Calu3 (cell line): ENCODE measurements at places on chromosomes 3 and 15. TPM values are rescaled to one million over a fixed set of nuclear protein-coding genes. Genes with fewer than 3 reads are reported as not detected.
A peak's percentile ranks its signal among the peaks of the same experiment; 100 is the strongest.

The GOLGA6L7 gene
- total RNA-seq = not detected in 2 replicates

The PLS1 gene
- 155 and 165 TPM in 2 replicates for total RNA-seq

The ADGRG7 gene
- total RNA-seq = 1.2 and 1.4 TPM in 2 replicates

The TNFAIP8L3 gene
- not detected in 2 replicates for total RNA-seq

The C3orf49 gene
- total RNA-seq = not detected in 2 replicates

The GOLGA8H gene
- total RNA-seq = 0.27 TPM in 1 of 2 replicates, not detected in the other

The EIF3J gene
- 72.5 and 86.5 TPM in 2 replicates for total RNA-seq

The SMCO1 gene
- not detected in 2 replicates for total RNA-seq

The EHHADH gene
- 20.1 and 24.3 TPM in 2 replicates for total RNA-seq

DNA sequence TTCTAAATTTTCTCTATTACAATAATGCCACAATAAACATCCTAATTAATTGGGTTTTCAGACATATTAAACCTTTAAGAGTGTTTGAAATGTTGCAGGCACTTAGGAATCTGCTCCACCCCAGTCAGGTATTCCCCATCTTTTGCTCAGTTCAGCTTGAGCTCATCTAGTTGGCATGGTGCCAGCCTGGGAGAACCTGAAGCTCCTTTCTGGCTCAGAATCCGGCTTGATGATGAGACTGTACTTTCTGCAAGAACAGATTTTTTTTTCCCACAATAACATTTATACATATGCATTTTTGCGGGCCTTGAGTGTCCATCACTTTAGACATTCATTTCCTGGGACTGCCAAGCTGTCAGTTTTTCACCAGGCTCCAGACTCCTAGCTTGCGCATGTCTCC is 7.7 kb upstream of the OXSR1 start:
- no peak overlapping the region for H3K27ac ChIP-seq
- H3K4me1 ChIP-seq = peaks cover 15% of the 10 kb centered on the region
- H3K4me3 ChIP-seq = no peak overlapping the region

- no peaks in the 10 kb centered on the region for H3K36me3 ChIP-seq
- no peak overlapping the region for H3K27ac ChIP-seq
- no peak overlapping the region for H3K4me3 ChIP-seq
- H3K4me1 ChIP-seq = no peaks in the 10 kb centered on the region
- no peak for DNase-seq
- peaks cover 44% of the 10 kb centered on the region for H3K27me3 ChIP-seq
These were observed 53.4 kb downstream of the SIDT1 start for GRCh38 chr3:113585720-113586119.

DNA sequence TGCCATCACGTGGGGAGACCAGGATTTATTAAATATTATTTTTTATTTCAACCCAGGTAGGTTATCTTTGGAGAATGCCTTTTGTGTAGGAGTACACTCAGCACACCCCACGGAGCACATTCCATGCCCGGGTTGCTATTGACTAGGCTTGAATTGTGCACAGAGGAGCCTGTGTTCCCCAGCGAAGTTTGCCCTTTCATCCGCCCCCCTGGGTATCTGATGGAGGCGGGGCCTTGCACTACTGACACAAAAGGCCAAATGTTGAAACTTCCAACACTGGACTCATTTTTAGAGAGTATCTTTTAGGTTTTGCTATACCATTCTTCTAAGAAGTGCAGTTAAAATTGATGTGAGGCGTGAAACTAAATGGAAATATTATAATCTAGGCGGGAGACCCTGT is 39.3 kb upstream of the PPP4R2 start:
- H3K36me3 ChIP-seq = no peaks in the 10 kb centered on the region
- H3K27me3 ChIP-seq = no peaks in the 10 kb centered on the region
- no peak overlapping the region for H3K27ac ChIP-seq
- no peak overlapping the region for H3K4me3 ChIP-seq
- peaks cover 18% of the 10 kb centered on the region for H3K4me1 ChIP-seq

DNA sequence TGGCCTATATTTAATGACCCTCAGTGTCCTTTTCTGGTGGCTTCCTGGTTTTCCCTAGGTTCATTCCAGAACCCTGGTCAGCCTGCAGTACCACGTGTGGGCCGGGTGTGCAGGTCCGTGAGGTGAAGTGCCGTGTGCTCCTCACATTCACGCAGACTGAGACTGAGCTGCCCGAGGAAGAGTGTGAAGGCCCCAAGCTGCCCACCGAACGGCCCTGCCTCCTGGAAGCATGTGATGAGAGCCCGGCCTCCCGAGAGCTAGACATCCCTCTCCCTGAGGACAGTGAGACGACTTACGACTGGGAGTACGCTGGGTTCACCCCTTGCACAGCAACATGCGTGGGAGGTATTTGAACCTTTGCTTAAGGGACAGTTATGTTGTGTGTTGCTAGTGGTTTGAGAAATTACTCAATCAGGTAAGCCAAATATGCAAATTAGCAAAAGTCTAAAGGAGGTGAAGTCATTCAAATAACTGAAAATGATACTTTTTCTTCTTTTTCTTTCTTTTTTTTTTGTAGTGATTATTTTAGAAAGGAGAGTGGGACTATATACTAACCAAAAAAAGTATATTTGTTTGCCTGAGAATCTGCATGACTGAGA is 259.2 kb downstream of the ADAMTSL3 start:
- no peak overlapping the region for H3K4me3 ChIP-seq
- no peak overlapping the region for H3K27ac ChIP-seq
- no peaks in the 10 kb centered on the region for H3K36me3 ChIP-seq
- H3K27me3 ChIP-seq = no peaks in the 10 kb centered on the region
- no peaks in the 10 kb centered on the region for H3K4me1 ChIP-seq

GRCh38 chr3:189551007-189551406 is 80.2 kb upstream of the TP63 start:
- no peak for DNase-seq
- no peak overlapping the region for H3K27ac ChIP-seq
- H3K27me3 ChIP-seq = no peaks in the 10 kb centered on the region
- H3K36me3 ChIP-seq = no peaks in the 10 kb centered on the region
- no peaks in the 10 kb centered on the region for H3K4me1 ChIP-seq

GRCh38 chr3:58099865-58100264 is 91.6 kb downstream of the FLNB start:
- H3K27ac ChIP-seq = peak overlapping the region; percentile 22
- H3K27me3 ChIP-seq = no peaks in the 10 kb centered on the region
- H3K36me3 ChIP-seq = peaks cover 61% of the 10 kb centered on the region
- H3K4me1 ChIP-seq = no peaks in the 10 kb centered on the region
- DNase-seq = no peak

DNA sequence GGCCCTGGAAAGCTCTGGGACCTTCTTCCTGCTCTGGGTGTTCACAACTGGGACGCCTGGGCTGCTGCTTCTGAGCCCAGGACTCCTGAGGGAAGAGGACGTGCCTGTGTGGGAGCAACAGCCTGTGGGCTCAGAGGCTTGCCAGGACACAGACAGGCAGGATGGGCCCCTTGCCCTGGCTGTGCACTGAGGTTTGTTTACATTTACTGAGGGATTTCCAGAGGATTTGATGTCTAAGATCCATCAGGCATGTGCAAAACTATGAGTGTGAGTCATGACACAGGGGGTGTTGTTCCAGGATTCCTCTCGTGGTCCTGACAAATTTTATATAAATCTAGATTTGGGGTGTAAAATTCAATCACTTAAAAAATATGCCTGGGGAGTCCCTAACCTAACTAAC is 10.6 kb downstream of the CCR9 start:
- DNase-seq = no peak
- no peaks in the 10 kb centered on the region for H3K36me3 ChIP-seq
- no peaks in the 10 kb centered on the region for H3K4me1 ChIP-seq
- peaks cover 3% of the 10 kb centered on the region for H3K27me3 ChIP-seq
- no peak overlapping the region for H3K4me3 ChIP-seq

GRCh38 chr3:99579246-99579645 is 59.1 kb upstream of the COL8A1 start:
- H3K27me3 ChIP-seq = no peaks in the 10 kb centered on the region
- H3K27ac ChIP-seq = no peak overlapping the region
- H3K36me3 ChIP-seq = no peaks in the 10 kb centered on the region
- H3K4me3 ChIP-seq = no peak overlapping the region

GRCh38 chr3:63726656-63727055 is 74.2 kb downstream of the SNTN start:
- peaks cover 24% of the 10 kb centered on the region for H3K4me1 ChIP-seq
- no peaks in the 10 kb centered on the region for H3K27me3 ChIP-seq
- DNase-seq = no peak

GRCh38 chr3:102078854-102079808 is 229.8 kb downstream of the NFKBIZ start:
- H3K4me3 ChIP-seq = no peak overlapping the region
- H3K27ac ChIP-seq = peak overlapping the region; percentile 91
- no peaks in the 10 kb centered on the region for H3K36me3 ChIP-seq
- DNase-seq = peak; percentile 34
- no peaks in the 10 kb centered on the region for H3K27me3 ChIP-seq

DNA sequence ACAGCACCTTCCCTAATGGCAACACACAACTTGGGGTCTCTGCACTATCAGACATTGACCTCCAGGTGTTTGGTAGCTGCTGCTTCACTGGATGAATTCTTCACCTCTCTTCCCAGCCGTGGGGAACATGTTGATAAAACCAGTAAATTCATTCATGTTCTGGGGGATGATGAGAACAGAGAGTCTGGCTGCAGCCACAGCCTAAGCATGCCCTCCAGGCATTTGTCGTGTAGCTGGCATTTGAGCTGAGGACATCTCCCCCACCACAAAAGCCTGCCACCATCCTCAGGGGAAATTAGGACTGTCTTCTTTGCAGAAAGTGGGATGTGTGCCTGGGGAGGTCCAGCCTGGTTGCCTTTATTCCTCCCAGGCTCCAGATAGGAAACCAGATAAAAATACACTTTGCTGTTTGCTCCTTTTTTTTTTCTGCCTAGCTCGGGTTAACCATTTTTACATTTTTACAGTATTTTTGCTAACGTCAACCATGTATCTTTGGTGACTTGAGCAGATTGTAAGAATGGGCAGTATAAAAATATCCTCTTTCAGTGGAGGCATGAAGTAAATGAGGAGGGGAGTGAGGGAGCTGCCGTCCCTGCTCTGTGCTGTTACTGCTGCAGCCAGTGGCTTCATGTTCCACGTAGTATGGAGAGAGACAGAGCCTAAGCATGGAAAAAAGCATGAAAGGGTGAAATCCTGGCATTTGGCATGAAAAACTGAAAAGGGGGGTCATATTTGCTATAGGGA is 444.0 kb downstream of the EPHB1 start:
- DNase-seq = no peak
- no peak overlapping the region for H3K4me3 ChIP-seq
- no peak overlapping the region for H3K27ac ChIP-seq
- H3K27me3 ChIP-seq = peaks cover 13% of the 10 kb centered on the region

DNA sequence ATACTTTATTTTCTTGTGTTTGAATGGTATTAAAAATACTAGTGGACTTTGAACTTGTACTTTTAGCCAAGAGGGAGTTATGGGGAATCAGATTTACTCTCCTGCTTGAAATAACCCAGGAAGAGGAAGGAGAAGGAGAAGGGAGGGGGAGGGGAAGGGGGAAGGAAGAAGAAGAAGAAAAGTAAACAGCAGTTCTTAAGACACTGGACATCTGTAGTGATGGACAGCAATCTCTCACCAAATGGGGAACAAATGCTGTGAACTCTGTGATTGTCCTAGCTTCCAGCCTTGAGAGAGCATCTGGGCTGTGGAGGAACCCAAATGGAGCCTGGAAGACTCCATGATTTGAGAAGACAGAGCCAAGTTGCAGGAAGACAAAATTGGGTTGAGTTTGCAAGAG is 52.0 kb downstream of the VPS8 start:
- H3K4me3 ChIP-seq = no peak overlapping the region
- no peaks in the 10 kb centered on the region for H3K27me3 ChIP-seq
- H3K36me3 ChIP-seq = peaks cover 12% of the 10 kb centered on the region
- no peak overlapping the region for H3K27ac ChIP-seq

DNA sequence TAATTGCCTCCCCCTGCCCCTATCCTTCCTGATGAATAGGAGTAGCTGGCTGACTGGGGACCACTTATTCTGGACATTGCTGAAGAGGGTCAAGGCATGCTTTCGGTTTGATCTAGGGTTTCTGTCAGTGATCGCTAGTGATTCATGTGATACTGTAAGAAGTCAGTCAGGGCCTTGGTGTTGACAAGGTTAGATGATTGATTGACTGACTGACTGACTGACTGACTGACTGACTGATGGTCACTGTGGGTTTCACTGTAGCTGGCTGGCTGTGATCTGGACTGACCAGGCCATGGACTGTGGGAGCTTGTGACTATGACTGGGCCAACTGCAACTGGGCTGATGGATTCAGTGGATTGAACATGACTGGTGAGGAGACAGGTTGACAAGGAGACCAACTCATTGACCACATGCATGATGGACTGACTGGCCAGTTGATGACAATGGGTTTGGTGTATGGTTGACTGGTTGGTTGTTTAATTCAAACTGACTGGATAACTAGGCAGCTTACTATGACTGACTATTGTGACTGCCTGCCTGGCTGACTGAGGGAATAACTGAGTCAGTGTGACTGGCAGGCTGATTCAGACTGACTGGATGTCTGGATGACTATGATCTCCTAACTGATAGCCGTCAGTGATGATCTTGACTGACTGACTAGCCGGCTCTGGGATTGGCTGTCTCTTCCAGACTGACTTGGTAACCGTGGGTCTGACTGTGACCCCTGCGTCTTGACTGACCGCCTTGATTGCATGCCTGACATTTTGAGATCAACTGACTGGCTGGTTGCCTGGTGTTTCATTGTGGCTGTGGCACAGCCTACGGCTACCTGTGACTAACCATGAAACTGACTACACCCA is 509.9 kb downstream of the SHQ1 start:
- no peak for DNase-seq
- H3K36me3 ChIP-seq = no peaks in the 10 kb centered on the region
- H3K27ac ChIP-seq = no peak overlapping the region
- no peaks in the 10 kb centered on the region for H3K4me1 ChIP-seq
- H3K4me3 ChIP-seq = no peak overlapping the region

DNA sequence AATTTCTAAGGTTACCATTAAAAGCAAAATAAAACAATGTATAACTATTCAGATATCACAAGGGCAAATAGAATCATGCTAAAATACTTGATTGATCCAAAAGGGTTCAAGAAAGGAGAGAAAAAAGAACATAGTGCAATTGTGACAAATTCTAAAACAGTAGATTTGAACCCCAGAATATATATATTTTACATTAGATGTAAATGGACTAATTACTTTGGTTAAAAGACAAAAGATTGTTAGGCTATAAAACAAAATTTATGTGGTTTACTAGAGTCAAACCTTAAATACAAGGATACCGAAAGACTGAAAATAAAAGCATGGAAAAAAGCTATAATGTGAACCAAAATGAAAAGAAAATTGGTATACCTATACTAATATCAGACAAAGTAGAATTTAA is 129.3 kb downstream of the ADAMTSL3 start:
- H3K4me1 ChIP-seq = peaks cover 8% of the 10 kb centered on the region
- H3K4me3 ChIP-seq = no peak overlapping the region
- H3K27ac ChIP-seq = no peak overlapping the region
- H3K36me3 ChIP-seq = no peaks in the 10 kb centered on the region
- peaks cover 3% of the 10 kb centered on the region for H3K27me3 ChIP-seq

GRCh38 chr3:165800970-165801369 is 36.3 kb downstream of the BCHE start:
- no peak overlapping the region for H3K4me3 ChIP-seq
- no peaks in the 10 kb centered on the region for H3K27me3 ChIP-seq
- DNase-seq = no peak
- no peaks in the 10 kb centered on the region for H3K4me1 ChIP-seq
- H3K27ac ChIP-seq = no peak overlapping the region
- no peaks in the 10 kb centered on the region for H3K36me3 ChIP-seq

GRCh38 chr3:42701371-42702065 is 1.1 kb downstream of the HHATL start:
- DNase-seq = peak; percentile 63
- no peak overlapping the region for H3K4me3 ChIP-seq
- no peaks in the 10 kb centered on the region for H3K36me3 ChIP-seq
- H3K27me3 ChIP-seq = peaks cover 64% of the 10 kb centered on the region
- no peak overlapping the region for H3K27ac ChIP-seq
